ENCODE measurements at places on chromosomes 5 and 9. TPM values are rescaled to one million over a fixed set of nuclear protein-coding genes. Genes with fewer than 3 reads are reported as not detected.
A peak's percentile ranks its signal among the peaks of the same experiment; 100 is the strongest.

Gene NRARP
- 3.3 TPM for total RNA-seq

DNA sequence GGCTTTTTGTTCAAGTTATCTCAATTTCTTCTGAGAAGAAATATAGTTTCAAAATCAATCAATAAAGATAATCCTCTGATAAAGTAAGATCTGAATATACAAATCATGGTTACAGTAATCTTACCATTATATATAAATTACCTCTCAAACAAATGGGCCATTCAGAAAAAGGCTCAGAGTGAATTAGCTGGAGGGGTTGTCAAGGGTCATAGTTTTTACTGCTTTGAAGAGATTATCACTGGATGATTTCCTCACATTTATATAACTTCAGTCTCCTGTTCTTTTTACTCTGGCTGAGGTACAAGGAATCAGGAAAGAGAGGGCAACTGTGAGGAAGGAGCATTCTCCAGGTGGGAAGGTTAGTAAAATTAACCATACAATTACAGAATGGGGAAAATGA lies 148.6 kb upstream of the ELL2 start:
- H3K27me3 ChIP-seq: peaks cover 11% of the 10 kb centered on the region
- no peak overlapping the region for H3K4me3 ChIP-seq
- no peak for DNase-seq
- no peaks in the 10 kb centered on the region for H3K36me3 ChIP-seq
- H3K27ac ChIP-seq: peak overlapping the region; percentile 20

Gene C9orf153
- 0.40 TPM for total RNA-seq

- no peaks in the 10 kb centered on the region for H3K36me3 ChIP-seq
- no peak overlapping the region for H3K4me3 ChIP-seq
- H3K27me3 ChIP-seq: no peaks in the 10 kb centered on the region
- DNase-seq: no peak
- H3K4me1 ChIP-seq: peaks cover 5% of the 10 kb centered on the region
Measured at GRCh38 chr9:136249877-136250559, 4.4 kb upstream of the QSOX2 start.

DNA sequence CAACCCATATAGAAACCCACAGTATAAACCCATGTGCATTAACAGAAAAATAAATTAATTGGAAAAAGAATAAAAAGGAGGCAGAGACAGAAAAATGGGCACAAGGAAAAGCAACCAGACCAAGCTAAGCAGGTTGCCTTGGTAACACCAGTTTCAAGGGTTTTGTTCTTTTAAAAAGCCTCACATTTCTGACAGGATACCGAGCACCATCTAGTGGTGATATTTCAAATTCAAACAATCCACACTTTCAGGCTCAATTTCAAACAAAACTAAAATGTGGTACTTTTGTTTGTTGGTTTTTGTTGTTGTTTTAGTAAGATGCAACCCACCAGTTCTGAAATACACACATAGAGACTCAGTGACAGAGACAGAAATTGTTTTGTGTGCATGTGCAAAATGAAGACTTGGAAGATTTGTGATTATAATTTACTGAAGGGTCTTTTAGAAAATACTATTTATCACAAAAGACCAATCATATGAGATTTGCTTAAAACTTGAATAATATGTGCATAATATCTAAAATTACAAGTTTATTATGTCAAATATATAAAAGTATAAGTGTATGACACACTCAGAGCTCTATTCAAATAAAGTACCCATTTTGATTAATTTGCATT lies 318.2 kb downstream of the SLCO4C1 start:
- no peaks in the 10 kb centered on the region for H3K36me3 ChIP-seq
- no peak for DNase-seq
- no peaks in the 10 kb centered on the region for H3K4me1 ChIP-seq
- H3K27me3 ChIP-seq: no peaks in the 10 kb centered on the region

Gene FAXDC2
- total RNA-seq: not detected

DNA sequence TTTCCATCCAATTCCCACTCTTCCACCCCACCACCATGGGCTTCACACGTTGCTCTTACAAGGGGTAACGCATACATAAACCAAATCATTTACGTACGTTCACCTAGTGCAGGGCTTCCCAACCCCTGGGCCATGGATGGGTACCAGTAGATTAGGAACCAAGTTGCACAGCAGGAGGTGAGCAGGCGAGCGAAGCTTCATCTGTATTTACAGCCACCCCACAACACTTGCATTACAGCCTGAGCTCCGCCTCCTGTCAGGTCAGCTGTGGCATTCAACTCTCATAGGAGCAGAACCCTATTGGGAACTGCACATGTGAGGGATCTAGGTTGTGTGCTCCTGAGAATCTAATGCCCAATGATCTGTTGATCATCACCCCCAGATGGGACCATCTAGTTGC lies 82.3 kb downstream of the CEMIP2 start:
- peak overlapping the region; percentile 77 for H3K27ac ChIP-seq
- H3K4me1 ChIP-seq: peaks cover 53% of the 10 kb centered on the region
- no peaks in the 10 kb centered on the region for H3K27me3 ChIP-seq
- no peak for DNase-seq

- peak; percentile 71 for DNase-seq
- H3K4me1 ChIP-seq: peaks cover 29% of the 10 kb centered on the region
- peaks cover 17% of the 10 kb centered on the region for H3K36me3 ChIP-seq
- no peaks in the 10 kb centered on the region for H3K27me3 ChIP-seq
Measured at GRCh38 chr5:16617274-16617968, 624 bp upstream of the RETREG1 start.

Gene SVEP1
- not detected for total RNA-seq

Gene PRELID2
- 3.6 TPM for total RNA-seq

DNA sequence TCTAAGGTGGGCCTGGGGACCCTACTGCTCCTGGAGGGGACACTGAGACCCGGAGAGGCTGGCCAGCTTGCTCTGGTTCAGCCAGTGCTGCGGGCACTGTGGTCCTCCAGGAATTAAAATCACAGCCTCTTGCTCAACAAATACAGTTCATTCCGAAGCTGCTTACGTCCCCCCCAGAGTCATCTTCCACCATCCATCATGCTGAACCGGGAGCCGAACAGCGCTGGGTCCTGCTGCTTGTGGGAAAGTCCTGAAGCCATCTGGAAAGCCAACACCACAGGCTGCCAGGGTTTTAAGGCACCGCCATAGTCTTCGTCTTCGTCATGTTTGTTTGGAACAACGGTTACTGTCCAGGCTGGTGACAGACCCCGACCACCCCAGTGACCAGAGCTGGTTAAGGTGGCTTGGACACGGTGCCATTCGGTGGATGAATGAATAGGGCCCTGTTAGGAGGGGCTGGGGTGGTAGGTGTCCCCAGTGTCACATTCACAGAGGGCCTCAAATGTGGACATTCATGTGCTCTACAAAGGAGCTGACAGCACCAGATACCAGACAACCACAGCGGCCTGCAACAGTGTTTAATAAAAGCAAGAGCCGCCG lies 81.6 kb upstream of the PHYKPL start:
- DNase-seq: no peak
- H3K4me1 ChIP-seq: no peaks in the 10 kb centered on the region
- H3K27me3 ChIP-seq: no peaks in the 10 kb centered on the region
- H3K4me3 ChIP-seq: no peak overlapping the region

Gene SLC46A2
- total RNA-seq: not detected

GRCh38 chr9:8362250-8362649 lies 562.7 kb upstream of the DMAC1 start:
- H3K27ac ChIP-seq: no peak overlapping the region
- DNase-seq: no peak
- no peak overlapping the region for H3K4me3 ChIP-seq
- peaks cover 11% of the 10 kb centered on the region for H3K4me1 ChIP-seq

- H3K36me3 ChIP-seq: no peaks in the 10 kb centered on the region
- no peaks in the 10 kb centered on the region for H3K27me3 ChIP-seq
- H3K27ac ChIP-seq: no peak overlapping the region
- no peaks in the 10 kb centered on the region for H3K4me1 ChIP-seq
Measured at GRCh38 chr5:114179134-114179533, 182.7 kb upstream of the KCNN2 start.

GRCh38 chr5:142717582-142718215 lies 31.8 kb upstream of the FGF1 start:
- no peak overlapping the region for H3K4me3 ChIP-seq
- no peaks in the 10 kb centered on the region for H3K36me3 ChIP-seq
- H3K4me1 ChIP-seq: peaks cover 5% of the 10 kb centered on the region
- H3K27ac ChIP-seq: peak overlapping the region; percentile 14
- no peaks in the 10 kb centered on the region for H3K27me3 ChIP-seq

- H3K36me3 ChIP-seq: peaks cover 33% of the 10 kb centered on the region
- peaks cover 20% of the 10 kb centered on the region for H3K4me1 ChIP-seq
- H3K27me3 ChIP-seq: peaks cover 46% of the 10 kb centered on the region
- peak overlapping the region; percentile 4 for H3K27ac ChIP-seq
- no peak overlapping the region for H3K4me3 ChIP-seq
Measured at GRCh38 chr5:173331287-173331686, 3.1 kb upstream of the STC2 start.

DNA sequence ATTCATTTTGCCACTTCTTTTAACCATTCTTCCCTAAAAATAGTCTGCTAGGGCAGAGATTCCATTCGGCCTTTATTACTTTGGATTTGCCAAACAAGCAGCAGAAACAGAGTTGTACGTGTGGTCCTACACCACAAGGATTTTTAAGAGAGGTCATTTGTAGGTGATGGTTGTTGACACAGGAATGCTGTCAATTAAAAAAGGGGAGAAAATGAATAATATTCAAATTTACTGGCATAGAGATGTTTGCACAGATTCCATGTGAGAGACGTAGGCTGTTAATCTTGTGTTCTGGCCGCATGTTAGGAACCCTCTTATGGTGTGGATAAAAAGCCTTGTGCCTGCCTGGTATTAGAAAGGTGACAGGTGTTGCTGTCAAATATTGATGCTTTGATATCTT lies 34.9 kb downstream of the TRIO start:
- no peaks in the 10 kb centered on the region for H3K36me3 ChIP-seq
- no peak overlapping the region for H3K4me3 ChIP-seq
- DNase-seq: no peak
- H3K4me1 ChIP-seq: no peaks in the 10 kb centered on the region
- peaks cover 11% of the 10 kb centered on the region for H3K27me3 ChIP-seq
- no peak overlapping the region for H3K27ac ChIP-seq

Gene HSPB3
- not detected for total RNA-seq

DNA sequence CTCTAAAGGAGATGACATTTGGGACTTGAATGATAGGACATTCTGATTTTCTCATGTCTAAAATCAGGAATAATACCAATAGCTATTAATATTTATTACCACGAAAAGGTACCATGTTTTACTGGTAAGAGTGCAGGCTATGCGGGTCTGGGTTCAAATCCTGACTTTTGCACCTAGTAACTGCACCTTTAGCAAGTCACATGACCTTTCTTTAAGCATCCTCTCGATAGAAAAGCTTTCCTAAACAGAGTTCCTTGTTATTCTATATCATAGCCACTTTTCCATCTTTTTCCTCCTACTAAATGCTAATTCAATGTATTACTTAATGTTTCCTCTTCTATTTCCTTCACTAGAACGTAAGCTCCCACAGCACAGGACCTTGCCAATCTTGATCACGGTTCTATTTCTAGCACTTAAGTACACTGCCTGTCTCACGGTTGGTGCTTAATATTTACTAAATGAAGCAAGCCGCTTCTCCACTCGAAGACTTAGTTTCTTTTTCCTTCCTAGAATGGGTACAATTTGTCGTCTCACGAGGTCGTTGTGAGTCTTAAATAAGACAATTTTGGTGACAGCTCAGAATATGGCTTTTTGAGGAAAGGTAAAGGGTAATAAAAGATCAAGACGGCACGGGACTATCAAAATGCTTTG lies 816 bp downstream of the RBM18 start:
- H3K27ac ChIP-seq: peak overlapping the region; percentile 100
- peaks cover 41% of the 10 kb centered on the region for H3K4me1 ChIP-seq
- peak; percentile 2 for DNase-seq
- H3K4me3 ChIP-seq: peak overlapping the region; percentile 84
- H3K27me3 ChIP-seq: no peaks in the 10 kb centered on the region
- peaks cover 33% of the 10 kb centered on the region for H3K36me3 ChIP-seq

DNA sequence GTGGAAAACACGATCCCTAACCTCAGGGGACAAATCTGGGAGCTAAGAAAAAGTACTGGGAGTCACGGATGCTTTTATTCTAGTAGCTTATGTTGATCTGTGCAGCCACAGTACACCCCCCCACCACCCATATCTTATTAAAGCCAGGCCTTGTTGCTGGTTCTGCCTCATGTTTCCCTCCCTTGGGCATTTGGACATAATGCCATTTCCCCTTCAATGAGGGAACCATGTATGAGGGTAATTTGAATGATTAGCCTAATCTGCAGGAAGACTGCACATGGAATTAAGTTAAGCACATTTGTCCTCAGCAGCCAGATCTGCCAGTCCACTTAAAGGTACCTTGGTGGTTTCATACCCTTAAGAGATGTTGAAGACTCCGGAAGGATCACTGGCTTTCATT lies 102.0 kb downstream of the ARHGAP26 start:
- no peaks in the 10 kb centered on the region for H3K36me3 ChIP-seq
- no peak overlapping the region for H3K4me3 ChIP-seq
- H3K4me1 ChIP-seq: peaks cover 12% of the 10 kb centered on the region
- no peak for DNase-seq
- H3K27me3 ChIP-seq: no peaks in the 10 kb centered on the region
- H3K27ac ChIP-seq: no peak overlapping the region
